Stimulated activated CD4-positive, alpha-beta T cell treated with anti-CD3 and anti-CD28 coated beads, Interleukin-15, amount 100 ng/mL, for 1 hour (primary cell): ENCODE measurements at places on chromosomes 6 and 20.

DNA sequence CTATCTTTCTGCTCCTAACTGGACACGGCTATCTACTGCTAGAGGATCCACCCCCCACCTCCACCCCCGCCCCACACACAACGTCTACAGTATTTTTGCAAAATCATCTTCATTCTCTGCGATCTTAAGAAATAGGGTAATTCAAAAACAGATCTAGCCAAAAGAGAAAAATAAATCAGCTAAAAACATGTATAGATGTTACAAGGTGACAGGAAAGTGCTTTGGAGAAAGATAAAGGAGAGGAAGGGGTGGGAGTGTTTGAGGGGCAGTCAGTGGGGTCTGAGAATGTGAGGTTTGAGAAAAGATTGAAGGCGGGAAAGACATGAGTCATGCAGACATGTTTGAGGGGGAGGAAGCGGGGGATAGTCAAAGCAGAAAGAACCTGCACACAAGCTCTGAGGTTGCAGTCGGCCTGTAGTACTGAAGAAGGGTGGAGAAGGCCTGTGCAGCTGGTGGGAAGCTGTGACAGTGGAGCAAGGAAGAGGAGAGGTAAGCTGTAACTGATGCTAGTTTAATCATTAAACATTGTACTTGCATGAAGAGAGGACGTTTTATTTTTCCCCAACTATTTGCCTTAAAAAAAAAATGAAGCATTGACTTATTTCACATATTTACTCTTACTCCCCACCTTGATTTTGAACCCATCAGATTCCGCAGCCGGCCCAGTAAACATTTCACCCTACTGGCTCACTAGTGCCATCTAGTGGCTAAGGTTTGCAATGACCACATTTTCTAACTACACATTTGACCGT, 332.6 kb downstream of the ADGRB3 start:
- peak; percentile 3 for DNase-seq

- DNase-seq = no peak
These were observed 4.5 kb downstream of the RING1 start for GRCh38 chr6:33212857-33213165.

DNA sequence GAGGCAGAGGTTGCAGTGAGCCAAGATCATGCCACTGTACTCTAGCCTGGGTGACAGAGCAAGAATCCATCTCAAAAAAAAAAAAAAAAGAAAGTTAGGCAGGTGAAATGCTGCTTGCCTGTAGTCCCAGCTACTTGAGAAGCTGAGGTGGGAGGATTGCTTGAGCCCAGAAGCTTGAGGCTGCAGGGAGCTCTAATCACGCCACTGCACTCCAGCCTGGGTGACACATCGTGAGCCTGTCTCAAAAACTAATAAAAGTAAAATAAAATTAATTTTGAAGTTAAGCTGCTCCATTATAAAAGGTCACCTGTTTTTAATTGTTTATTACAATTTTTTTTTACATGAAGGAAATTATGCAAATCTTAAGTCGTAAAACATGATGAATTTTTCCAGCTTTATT, 23.2 kb upstream of the SAMHD1 start:
- no peak for DNase-seq

GRCh38 chr6:38272222-38272621, 367.5 kb downstream of the BTBD9 start:
- no peak for DNase-seq

GRCh38 chr20:51014797-51015722, 7.8 kb downstream of the KCNG1 start:
- no peak for DNase-seq

DNA sequence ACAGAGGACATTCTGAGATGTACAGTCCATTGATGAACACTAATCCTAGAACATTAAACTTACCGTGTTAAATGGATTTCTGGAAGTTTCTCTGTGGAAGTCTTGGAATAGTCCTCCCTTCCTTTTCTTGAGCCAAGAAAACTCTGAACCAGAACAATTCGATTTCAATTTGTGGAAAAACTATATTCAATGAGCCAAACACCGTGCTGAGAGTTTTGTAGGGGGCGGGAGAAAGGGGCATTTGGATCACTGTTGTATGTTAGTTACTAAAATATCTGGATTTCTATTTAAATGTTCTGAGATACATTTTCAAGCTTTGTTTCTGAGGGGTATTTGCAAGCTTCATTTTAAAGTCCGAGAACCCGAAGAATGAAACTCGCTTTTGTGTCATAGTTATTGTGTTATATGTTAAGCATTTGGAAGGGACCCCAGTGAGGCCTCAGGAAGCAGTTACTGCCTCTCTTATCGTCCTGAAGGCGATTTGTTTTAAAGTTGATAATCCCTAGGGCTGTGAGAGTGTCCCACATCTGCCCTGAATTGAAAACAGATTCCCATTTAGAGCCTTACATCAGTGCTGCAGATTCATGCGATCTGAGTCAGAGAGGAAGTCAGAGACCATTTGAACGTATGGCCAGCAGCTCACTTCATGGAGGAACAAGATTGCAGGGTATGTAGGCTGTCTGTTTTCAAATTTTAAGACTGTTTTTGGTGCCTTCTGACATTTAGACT, 70.8 kb upstream of the SASH1 start:
- no peak for DNase-seq

- no peak for DNase-seq
These were observed 105.0 kb downstream of the SPTLC3 start for GRCh38 chr20:13113731-13114130.

- no peak for DNase-seq
These were observed 35.3 kb downstream of the C6orf52 start for GRCh38 chr6:10658910-10659698.

GRCh38 chr20:51447765-51448148, 94.8 kb downstream of the NFATC2 start:
- DNase-seq = no peak
